ENCODE measurements at places on chromosomes 12 and 14.

GRCh38 chr12:82426081-82426480 lies 67.8 kb downstream of the METTL25 start:
- DNase-seq, result no peak

DNA sequence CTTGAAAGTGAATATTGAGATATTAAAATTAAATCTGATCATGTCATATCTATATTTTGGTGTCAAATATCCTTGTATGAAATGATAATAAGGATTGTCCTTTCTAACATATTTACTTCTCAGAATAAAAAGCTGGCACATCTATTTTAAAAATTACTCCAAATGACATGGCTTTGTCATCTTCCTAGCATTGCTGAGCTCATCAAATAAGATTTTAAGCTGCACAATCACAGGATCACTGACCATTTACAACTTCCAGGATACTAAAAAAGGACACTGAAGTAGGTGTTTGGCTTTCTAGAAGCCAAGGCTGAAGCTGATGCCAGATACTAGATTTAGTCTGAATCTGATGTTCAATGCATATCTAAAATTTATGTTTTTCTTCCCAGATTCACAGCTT lies 351.1 kb downstream of the BMP4 start:
- no peak for DNase-seq

- no peak for DNase-seq
Observed at GRCh38 chr12:3298603-3299002, 192.4 kb upstream of the PRMT8 start.

DNA sequence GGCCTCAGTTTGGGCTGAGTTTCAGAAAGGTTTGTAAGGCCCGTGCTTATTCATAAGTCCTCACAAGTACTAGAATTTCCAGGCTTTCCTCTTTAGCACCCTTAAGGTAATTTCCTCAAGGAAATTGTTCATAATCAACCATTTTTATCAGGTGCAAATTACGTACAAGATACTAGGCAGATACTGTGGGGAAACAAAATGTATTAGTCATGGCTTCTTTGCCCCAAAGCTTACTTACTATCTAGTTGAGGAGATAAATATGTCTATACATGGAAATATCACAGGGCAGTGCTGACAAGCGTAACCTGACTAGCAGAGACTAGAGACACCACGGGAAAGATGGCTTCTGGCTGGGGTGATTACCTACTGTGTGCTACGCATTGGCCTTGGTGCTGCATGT lies 22.5 kb downstream of the MAX start:
- DNase-seq, result no peak

- DNase-seq, result no peak
Observed at GRCh38 chr14:87312169-87312893, 680.7 kb downstream of the GALC start.

- DNase-seq, result no peak
Observed at GRCh38 chr12:3389986-3390385, 101.0 kb upstream of the PRMT8 start.

DNA sequence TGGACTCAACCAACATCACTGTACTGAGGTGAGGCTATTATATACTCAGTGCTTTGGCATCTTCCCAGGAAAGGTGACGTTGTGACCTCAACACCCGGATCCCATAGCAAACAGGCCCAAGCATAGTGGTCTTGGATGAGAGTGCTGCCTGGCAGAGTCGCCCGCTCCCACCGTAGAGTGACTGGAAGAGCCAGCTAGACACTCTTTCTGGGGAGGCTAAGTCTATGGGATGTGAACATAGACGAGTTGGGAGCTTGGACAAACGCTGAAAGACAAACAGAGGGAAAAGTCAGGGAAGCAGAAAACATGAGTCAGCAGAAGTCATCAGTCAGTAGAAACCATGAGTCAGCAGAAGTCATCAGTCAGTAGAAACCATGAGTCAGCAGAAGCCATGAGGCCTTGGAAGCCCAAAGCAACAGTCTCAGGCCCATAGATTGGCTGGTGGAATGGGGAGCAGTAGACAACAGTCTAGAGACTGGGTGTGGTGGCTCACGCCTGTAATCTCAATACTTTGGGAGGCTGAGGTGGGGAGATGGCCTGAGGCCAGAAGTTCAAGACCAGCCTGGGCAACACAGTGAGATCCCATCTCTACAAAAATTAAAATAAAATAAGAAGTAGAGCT lies 66.4 kb upstream of the MAP1LC3B2 start:
- peak; percentile 72 for DNase-seq

- DNase-seq, result no peak
Observed at GRCh38 chr12:55001198-55001868, 16.8 kb upstream of the TESPA1 start.

DNA sequence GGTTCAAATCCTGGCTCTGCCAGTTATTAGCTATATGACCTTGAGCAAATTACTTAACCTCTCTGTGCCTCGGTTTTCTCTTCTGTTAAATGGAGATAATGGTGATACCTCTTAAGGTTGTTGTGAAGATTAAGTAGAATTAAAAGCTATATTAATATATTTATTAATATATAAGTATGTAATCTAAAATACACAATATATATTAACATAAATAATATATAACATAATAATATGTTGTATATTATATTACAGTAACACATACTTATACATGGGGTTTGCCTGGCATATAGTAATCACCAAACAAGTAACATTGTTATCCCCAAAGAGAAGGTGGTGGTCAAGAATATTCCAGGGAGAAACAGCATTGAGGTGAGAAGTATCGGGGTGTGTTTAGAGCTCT lies 92.0 kb downstream of the CMKLR1 start:
- DNase-seq, result no peak

GRCh38 chr12:108702595-108703320 lies 28.6 kb downstream of the CORO1C start:
- no peak for DNase-seq

DNA sequence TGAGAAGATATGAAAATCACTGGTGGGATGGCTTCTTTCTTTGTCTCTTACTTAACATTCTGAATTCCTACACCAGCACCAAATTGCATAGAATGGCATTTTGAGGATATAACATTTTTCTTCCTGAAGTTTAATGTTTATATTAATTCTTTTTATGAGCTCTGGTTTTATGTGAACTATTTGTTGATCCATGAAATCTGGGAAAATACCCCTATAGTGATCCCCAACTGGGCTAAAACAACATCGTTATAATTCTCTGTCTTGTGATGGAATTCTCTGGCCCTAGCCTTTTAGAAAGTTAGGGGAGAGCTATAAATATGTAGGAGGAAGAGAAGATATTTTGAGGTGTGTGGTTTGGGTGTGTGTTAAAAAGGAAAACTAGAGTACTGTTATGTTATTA lies 29.2 kb downstream of the PELI2 start:
- DNase-seq, result no peak

GRCh38 chr14:64937821-64938193 lies 4.7 kb downstream of the GPX2 start:
- no peak for DNase-seq

- DNase-seq, result no peak
Observed at GRCh38 chr12:57454566-57455373, at the start of gene INHBE. TSS of gene INHBE (plus strand) at chr12:57455307. CDS start at chr12:57455537, 230 bp downstream.

DNA sequence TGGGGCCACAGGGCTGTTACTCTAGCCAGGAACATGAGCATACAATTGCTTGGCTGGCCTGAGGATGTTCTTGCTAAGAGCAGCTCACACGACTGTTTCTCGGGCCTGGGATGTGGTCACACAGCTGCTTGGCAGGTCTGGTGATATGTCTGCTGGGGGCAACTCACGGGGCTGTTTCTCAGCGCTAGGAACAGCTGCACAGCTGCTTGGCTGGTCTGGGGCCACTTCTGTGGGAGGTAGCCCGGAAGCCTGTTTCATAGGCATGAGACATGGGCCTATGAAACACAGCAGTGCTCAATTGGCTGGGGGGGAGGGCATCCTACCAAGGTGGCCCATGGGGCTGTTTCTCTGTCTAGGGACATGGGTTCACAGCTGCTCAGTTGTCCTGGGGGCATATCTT lies 73.4 kb upstream of the DDHD1 start:
- no peak for DNase-seq

DNA sequence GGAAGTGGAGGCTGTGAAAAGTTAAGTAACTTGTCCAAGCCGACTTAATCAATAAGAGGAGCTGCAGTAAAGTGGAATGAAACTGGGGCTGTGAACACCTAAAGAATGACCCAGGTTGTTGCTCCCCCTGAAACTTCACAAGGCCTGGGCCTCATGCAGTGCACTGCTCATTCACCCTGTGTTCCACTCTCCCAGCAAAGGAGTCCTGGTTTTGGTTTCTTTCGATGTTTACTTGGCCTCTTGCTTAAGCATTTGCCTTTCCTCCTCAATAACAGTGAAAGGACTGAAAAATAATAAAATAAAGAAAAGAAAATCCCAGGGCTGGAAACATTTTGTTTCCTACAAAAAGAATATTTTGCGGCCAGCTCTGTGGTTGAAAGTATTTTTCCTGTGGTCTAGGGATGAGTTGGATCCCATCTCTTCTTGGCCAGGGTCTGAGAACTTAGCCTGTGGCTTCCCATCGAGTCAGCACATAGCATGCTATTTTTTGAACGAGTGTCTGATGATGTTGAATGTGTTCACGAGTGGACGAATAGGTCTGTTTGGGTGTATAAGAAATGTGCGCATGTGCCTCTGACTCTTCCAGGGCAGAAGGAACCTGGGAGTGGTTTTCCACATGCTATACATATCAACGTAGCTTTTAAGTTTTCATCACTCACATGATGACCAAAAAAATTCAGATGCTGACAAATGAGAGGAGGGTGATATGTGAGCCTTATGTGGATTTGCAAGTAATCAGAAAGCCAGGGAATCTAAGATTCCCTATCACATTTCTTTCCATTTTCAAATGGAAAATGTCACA lies 349.8 kb downstream of the ZFP36L1 start:
- no peak for DNase-seq

DNA sequence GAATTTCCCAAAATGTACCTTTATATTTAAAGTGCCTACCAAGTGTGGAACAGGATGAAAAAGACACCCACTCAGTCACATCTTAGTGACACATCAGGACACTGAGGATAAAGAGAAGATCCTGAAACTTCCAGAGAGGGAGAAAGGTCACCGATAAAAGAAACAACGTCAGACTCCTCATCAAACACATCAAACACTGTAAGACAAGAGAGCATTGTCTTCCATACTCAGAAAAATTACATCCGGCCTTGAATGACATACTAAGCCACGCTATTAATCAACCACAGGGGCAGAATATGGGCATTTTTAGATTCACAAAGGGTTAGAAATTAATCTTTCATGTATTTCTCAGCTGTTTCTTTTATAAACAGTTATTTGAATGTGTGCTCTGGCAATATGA lies 490.3 kb downstream of the APAF1 start:
- DNase-seq, result no peak

DNA sequence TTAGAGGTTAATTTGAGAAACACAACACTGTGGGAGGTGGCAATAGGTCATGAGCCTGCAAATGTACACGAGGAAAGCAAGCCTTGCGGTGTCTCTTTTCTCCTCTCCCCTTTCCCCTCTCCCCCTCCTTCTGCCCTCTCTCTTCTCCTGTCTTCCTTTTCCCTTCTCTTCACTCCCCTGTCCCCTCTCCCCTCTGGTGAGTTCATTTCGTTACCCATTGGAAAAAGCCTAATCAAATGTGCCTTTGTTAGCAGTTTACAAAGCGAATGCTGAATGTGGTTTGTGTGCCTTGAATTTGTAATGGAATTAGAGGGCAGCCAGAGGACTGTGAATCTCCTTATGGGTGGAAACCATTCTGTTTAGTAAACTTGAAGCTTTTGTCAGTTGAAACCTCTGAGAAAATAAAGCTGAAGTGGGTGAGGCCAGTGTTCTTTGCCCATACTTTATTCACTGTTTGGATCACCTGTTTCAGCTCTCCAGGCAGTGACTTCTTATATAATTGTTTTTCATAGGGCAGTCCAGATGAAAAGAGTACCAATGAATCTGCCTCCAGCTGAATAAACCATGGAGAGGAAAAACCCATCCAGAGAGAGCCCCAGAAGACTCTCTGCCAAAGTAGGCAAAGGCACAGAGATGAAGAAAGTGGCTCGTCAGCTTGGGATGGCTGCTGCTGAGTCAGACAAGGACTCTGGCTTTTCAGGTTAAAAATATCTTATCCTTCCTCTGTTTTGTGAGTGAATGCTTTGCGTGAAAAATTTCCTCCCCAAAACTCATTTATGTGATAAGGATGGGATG lies 7.3 kb downstream of the CIPC start:
- DNase-seq, result no peak

DNA sequence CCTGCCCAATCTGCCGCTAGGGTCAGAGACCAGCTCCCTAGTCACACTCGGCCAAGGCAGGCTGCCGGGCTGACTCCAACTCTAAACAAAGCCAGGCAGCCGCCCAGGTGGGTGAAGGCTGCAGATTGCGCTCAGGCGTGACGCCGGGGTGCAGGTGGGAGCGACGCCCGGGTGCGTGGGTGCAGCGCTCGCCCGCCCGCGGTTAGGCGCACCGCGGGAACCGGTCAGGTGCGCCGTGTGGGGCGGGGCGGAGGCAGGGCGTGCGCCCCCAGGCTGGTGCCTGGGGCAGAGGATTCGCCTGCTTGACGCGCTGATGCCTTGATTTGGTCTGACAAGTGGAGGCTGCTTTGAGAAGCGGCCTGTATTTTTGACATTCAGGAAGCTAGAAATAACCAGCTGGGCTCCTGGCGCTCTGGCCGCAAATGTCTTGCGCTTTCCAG lies 126.7 kb upstream of the HIF1A start:
- DNase-seq, result no peak

- DNase-seq, result no peak
Observed at GRCh38 chr12:3869865-3870264, 3.3 kb downstream of the PARP11 start.

- DNase-seq, result no peak
Observed at GRCh38 chr12:101839324-101840283, 8.8 kb upstream of the GNPTAB start.

DNA sequence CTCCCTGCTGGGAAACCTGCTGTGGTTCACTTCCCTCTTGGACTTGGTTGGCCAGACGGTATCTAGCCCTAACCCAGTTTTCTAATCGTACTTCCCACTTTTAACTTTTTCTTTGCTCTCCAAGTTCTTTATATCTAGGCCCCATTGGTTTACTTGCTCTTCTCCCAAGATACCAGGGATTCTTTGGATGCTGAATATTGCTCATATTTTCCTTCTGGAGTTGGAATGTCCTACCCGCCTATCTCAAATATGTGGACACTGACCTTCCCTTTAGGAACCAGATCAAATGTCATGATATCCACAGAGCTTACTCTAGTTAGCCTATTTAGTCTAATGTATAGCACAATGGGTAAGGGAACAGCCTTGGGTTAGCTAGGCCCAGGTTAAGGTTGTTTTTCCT lies 228.6 kb downstream of the DACT1 start:
- DNase-seq, result no peak

GRCh38 chr12:47094804-47095203 lies 15.0 kb upstream of the AMIGO2 start:
- no peak for DNase-seq

Measured in amniotic stem cell (primary cell).